NCI-H146 (cell line): ENCODE measurements at places on chromosomes 5 and 9.

GRCh38 chr5:151238303-151238741 is 14.4 kb upstream of the CCDC69 start:
- no peak for DNase-seq

DNA sequence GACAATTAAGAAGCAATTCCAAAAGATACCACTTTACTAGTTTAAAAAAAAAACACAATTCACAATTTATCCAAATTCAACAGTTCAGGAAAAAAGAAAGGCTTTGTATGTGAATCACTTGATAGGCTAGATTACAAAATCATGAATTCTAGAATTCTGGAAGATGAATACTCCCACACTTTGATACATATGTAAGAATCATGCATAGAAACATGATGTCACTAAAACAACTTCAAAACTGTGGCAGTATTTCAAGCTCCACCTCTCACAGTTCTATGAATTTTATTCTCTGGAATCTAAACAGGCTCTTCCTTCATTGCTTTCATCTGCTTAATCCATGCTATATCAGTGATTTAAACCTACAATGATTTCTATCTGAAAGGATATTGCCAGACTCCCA is 51.0 kb downstream of the GNAQ start:
- no peak for DNase-seq

GRCh38 chr5:31767335-31768031 is 128.6 kb downstream of the PDZD2 start:
- no peak for DNase-seq

- DNase-seq = no peak
Measured at GRCh38 chr9:616694-617093, 224.8 kb upstream of the DMRT1 start.

- DNase-seq = no peak
Measured at GRCh38 chr5:151085517-151086041, 4.7 kb upstream of the TNIP1 start.

- no peak for DNase-seq
Measured at GRCh38 chr5:172723508-172723907, 47.5 kb downstream of the DUSP1 start.

- no peak for DNase-seq
Measured at GRCh38 chr9:107948601-107949000, 459.0 kb upstream of the KLF4 start.

DNA sequence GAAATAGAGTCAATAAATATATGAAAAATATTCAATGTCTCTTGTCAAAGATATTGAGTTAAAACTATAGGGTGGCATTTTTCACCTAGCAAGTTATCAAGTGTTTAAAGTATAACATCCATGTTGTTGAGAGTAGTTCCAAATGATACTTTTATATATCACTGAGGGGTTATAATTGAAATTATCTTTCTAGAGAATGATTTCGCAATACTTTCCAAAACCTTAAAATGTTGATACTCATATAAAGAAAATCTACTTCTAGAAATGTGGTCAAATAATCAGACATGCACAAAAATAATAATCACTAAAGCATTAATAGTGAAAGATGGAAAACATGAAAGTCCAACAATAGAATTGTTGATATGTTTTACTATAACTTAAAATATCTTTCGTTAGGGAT is 50.1 kb downstream of the OXCT1 start:
- no peak for DNase-seq

- DNase-seq = no peak
Measured at GRCh38 chr5:172771439-172772111, 580 bp upstream of the DUSP1 start.

DNA sequence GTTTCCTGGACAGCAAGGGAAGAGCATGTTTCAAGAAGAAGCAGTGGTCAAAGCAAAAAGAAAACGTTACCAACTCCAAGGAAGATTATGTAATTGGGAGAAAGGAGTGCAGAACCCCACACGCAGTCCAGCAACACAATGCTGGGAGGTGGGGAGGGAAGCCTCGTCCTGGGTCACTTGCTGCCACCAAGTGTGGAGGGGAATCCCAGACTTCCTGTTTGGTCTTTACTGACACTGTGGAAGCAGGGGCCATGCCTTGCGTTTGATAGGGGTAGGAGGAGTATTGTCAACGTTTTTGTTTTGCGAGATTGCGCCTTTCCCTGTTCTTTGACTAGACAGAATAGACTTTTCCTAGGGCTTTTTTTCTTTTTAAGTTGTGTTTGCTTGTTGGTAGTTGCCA is 421.0 kb downstream of the KDM4C start:
- no peak for DNase-seq

GRCh38 chr5:93721071-93721470 is 20.3 kb downstream of the POU5F2 start:
- DNase-seq = no peak

DNA sequence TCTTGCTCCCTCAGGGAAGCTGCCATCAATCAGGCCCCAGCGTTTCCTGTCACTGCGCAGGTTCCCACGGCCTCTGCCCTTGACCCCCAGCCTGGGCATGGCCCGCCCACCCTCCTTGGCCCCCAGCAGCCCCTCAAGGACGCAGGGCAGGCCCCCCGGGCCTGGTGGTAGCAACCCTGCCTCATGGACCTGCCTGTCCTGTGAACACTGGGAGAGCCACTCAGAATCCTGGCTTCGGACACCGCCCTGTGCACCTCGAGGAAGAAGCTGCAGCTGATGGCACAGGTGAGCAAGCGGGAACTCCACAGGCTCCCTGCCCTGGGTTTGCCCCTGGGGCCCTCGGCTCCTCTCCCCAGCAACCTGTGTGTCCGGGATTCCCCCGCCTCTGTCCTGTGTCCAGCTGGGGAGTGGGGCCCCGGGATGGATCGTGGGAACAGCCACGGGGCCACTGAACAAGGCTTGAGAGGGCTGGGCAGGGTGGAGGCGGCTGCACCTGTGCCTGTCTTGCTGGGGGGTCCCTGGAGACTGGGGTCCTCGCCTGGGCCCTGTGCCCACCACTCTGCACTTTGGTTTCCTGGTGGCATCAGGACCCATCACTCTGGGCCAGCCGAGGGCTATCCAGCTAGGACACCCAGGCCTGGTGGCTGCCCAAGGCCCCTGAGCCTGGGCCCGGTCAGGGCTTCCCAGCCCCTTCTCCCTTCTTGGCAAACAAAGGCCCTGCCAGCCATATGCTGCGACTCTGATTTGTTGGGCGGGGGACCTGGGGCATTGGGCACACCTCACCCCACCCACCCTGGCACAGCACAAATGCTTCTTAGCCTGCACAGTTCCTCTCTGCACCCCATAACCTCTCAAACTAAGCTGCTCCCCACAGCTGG is 33.5 kb upstream of the EGFL7 start:
- DNase-seq = no peak

GRCh38 chr5:151461312-151461711 is 13.9 kb downstream of the SLC36A1 start:
- no peak for DNase-seq

GRCh38 chr5:109482748-109483147 is 73.0 kb upstream of the PJA2 start:
- DNase-seq = no peak

GRCh38 chr9:131840220-131840619 is 100.3 kb upstream of the RAPGEF1 start:
- no peak for DNase-seq
